Placental pericyte (primary cell): ENCODE measurements at places on chromosomes 7 and 10. TPM values are rescaled to one million over a fixed set of nuclear protein-coding genes. Genes with fewer than 3 reads are reported as not detected.

AIMP2 gene
- total RNA-seq, result 57.3 and 58.7 TPM in 2 replicates

SHH gene
- not detected in 2 replicates for total RNA-seq

SHTN1 gene
- total RNA-seq, result 3.1 and 9.2 TPM in 2 replicates

STOX1 gene
- 0.22 and 0.43 TPM in 2 replicates for total RNA-seq

ASB10 gene
- total RNA-seq, result not detected in 2 replicates

TFPI2 gene
- total RNA-seq, result 650 and 1,118 TPM in 2 replicates

DRGX gene
- not detected in 2 replicates for total RNA-seq

SH2B2 gene
- 2.0 and 2.4 TPM in 2 replicates for total RNA-seq

FXYD4 gene
- total RNA-seq, result not detected in 2 replicates

LIPM gene
- not detected in 2 replicates for total RNA-seq

TMEM196 gene
- total RNA-seq, result not detected in 2 replicates

TAS2R41 gene
- 0.29 TPM in 1 of 2 replicates, not detected in the other for total RNA-seq

HSPA14 gene
- total RNA-seq, result 7.7 and 14.0 TPM in 2 replicates

ARHGEF35 gene
- total RNA-seq, result 0.66 and 1.1 TPM in 2 replicates

SLC13A1 gene
- not detected in 2 replicates for total RNA-seq

CTTNBP2 gene
- 2.4 TPM in 1 of 2 replicates, not detected in the other for total RNA-seq

APBB1IP gene
- total RNA-seq, result 1.3 and 2.7 TPM in 2 replicates
